ENCODE measurements at places on chromosomes 13 and 19. TPM values are rescaled to one million over a fixed set of nuclear protein-coding genes. Genes with fewer than 3 reads are reported as not detected.
A peak's percentile ranks its signal among the peaks of the same experiment; 100 is the strongest.

ISYNA1 gene
- total RNA-seq = 93.1 TPM

DNA sequence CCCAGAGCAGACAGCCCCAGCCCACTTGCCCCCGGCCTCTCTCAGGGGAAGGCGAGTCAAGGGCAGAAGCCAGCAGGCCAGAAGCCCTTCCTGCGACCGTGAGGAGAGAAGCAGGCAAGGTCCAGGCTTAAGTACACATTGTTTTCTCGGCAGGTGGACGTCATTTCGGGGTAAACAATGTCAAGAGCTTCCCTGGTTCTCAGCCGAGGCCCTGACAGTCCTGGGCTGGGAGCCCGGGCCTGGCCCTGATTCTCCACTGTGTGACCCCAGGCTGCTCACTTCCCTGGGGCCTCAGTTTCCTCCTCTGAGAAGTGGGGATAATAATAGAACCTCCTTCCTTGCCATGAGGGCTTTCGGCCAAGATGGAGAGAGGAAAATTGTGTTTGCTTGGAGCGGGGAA lies 19.4 kb downstream of the PLVAP start:
- DNase-seq = no peak

DNA sequence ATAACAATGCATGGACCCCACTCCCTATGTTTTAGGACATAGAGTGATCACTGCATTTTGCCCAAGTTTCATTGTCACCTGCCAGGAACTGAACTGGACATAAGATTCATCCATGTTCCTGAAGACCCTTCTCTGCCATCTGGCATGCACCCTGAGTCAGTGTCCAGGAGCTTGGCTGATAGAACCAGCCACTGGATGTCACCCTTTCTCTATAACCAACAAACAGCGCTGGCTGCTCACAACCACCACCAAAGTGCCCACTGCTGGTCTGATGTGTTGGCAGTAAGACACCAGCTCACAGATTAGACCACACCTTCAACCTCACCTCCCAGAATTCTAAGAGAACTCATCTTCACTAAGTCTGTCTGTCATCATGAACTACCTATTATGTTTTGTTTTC lies 333.4 kb downstream of the ITGBL1 start:
- DNase-seq = no peak

DNA sequence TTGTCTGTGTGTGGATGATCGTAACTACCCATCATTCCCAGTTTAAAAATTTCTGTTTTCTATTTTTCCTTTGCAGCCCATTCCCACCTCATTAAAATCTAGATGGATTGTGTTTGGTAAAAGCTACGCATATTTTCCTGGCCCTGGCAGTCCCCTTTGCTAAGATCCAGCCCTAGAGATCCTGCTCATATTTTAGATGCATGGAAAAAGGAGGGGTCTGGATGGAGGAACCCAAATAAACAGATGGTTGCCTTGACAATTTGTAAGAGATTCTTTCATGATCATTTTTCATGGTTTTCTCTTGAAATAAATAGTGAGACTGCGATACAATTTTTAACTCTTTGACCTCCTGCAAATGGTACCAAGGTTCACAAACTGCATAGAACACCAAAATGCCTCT lies 174.4 kb downstream of the SLC7A1 start:
- DNase-seq = no peak

DNA sequence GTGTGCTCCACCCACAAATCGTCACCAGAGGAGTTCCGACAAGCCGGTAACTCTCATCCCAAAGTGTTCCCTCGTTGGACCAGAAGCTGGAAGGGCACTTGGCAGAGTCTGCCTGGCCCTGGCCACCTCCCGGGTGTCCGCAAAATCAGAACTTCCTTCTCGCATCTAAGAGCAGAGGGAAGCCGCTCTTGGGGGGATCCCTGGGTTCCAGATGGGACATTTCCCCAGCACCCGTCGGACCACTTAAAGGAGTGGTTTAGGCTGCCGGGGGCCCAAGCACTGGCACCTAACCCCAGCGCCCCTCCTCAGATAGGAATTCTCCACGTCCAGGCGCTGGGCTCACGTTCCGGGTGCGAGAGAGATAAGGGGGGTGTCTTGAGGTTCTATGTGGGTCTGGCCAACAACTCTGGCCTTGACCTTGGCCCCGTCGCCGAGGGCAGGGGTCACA lies 857 bp upstream of the MAP2K7 start:
- no peak for DNase-seq

TPP2 gene
- 21.4 TPM for total RNA-seq

- no peak for DNase-seq
Measured at GRCh38 chr13:99272481-99272880, 14.3 kb upstream of the GPR18 start.

SBK3 gene
- total RNA-seq = not detected

ZNF625 gene
- total RNA-seq = 12.0 TPM

GRCh38 chr19:28614634-28615545 lies 598.1 kb downstream of the UQCRFS1 start:
- no peak for DNase-seq

MAG gene
- total RNA-seq = not detected

GRCh38 chr19:13830741-13831536 lies 35.7 kb downstream of the ZSWIM4 start:
- peak; percentile 72 for DNase-seq

ZNRF4 gene
- total RNA-seq = not detected

GRCh38 chr13:32409561-32410421 lies 18.1 kb downstream of the N4BP2L1 start:
- peak; percentile 66 for DNase-seq

DNA sequence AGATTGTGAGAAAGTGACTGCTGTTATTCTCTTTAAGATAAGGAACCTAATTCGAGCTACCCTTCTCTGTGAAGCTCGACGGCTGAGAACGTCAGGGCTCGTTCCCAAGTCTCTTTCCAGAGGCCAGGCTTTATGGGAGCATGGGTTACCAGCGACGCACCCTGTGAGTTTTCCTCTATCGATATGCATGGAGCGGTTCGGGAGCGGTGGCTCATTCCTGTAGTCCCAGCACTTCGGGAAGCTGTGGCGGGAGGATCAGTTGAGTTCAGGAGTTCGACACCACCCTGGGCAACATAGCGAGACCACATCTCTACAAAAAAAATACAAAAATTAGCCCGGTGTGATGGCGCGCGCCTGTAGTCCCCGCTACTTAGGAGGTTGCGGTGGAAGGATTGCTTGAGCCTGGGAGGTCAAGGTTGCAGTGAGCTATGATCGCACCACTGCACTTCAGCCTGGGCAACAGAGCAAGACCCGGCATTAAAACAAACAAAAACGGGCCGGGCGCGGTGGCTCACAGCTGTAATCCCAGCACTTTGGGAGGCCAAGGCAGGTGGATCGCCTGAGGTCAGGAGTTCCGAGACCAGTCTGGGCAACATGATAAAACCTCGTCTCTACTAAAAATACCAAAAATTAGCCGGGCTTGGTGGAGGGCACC lies 681 bp upstream of the ZNF606 start:
- no peak for DNase-seq

ENOX1 gene
- total RNA-seq = 0.21 TPM

DNA sequence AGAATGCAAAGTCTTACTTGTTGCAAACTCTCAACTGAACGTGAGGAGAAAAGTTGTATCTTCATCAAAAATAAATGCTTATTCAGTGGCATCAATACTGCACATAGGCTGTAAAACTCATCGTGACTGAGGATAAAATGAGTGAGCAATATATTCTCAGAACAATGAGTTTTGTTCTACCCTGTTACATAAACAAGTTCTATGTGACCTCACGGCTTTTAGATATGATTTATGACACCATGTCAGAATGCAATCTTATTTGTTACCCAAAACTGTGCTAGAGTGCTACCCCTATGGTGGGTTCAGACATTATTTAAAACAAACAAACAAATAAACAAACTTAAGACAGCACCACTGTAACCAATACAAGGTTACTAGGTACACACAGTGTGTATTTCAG lies 55.4 kb downstream of the FOXO1 start:
- DNase-seq = no peak

KCNN1 gene
- total RNA-seq = not detected

- DNase-seq = peak; percentile 80
Measured at GRCh38 chr19:8208922-8209461, at the start of gene CERS4. Gene CERS4, plus strand, starts transcription at chr19:8209370. Its CDS starts 41,707 bp downstream, at chr19:8251077.

GRCh38 chr19:38849147-38849859 lies 483 bp downstream of the HNRNPL start:
- DNase-seq = peak; percentile 97

DNA sequence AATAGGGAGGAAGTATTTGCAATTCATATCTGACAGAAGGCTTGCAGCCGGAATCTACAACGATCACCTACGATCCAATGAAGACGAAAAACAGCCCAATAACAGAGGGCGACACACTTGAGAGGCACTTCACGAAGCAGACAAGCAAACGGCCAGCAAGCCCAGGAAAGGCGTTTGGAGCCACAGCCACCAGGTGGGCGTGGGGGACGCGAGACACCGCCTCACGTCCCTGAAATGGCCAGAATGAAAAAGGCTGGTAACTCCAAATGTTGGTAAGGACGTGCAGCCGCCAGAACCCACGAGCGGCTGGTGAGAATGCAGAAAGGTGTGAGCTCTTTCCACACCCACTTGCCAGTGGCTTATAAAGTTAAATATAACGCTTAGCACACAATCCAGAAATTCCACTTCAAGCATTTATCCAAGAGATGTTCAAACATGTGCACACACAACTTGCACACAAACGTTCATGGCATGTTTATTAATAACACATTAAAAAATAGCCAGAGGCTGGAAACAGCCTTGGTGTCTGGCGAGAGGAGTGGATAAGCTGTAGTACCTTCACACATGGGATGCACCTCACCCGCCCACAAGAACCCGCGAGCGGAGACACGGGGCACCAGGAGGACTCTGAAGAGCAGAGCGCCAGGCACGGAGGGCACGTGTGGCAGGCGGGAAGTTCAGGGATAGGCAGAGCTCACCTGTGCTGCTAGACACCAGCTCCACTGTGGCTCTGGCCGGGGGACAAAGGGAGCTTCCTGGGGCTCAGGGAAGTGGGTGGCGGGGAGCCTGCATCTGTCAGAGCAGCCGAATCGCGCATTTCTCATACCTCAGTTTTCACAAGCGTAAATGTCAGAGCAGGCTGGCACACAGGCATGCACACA lies 89.3 kb downstream of the SPACA7 start:
- no peak for DNase-seq

GRCh38 chr13:74129500-74130191 lies 4.6 kb downstream of the KLF12 start:
- DNase-seq = no peak

ZNF83 gene
- total RNA-seq = 29.1 TPM

TRPM4 gene
- 63.4 TPM for total RNA-seq

- no peak for DNase-seq
Measured at GRCh38 chr13:109644069-109644750, 142.2 kb downstream of the IRS2 start.

PGLYRP1 gene
- total RNA-seq = not detected

TMEM91 gene
- 14.2 TPM for total RNA-seq

DNA sequence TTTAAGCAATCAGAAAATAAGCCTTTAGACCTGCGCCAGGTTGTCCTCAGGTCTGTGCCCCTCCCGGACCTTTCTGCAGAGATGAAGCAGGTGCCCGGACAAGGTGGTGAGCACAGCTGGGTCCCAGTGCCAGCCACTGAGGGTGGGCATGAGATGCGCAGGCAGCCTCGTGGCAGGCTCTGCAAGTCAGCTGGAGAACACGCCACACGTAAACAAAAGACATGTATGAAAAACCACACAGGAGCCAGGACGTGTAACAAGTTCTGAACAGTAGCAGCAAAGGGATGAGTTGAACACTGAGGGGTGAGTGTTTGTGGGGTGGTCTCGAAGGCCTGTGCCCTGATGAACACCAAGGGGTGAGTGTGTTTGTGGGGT lies 68.8 kb upstream of the MCF2L start:
- DNase-seq = no peak

DNA sequence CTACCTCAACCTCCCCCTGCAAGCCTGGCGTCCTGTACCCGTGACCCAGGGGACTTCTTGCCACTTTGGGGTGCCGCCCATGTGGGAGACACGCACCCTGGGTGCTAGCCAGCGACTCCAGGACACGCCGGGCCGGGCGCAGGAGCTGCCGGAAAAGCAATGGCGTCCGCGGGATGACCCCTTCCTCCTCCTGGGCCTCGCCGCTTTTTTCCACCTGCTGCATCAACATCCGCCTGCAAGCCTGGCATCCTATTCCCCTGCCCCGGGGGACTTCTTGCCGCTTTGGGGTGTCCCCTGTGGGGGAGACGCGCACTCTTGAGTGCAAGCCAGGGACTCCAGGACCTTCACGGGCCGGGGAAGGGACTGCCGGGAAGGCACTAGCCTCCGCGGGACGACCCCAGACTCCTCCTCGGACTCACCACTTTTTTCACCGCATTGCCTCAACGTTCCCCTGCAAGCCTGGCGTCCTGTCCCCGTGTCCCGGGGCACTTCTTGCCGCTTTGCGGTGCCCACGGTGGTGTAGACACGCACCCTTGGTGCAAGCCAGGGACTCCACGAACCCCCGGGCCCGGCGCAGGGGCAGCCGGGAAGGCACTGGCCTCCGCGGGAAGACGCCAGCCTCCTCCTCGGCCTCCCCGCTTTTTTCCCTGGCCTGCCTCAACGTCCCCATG lies 237.8 kb downstream of the TUBA3C start:
- DNase-seq = no peak
